Left kidney (tissue), 8 donors: ENCODE measurements at places on chromosomes 11 and 22. TPM values are rescaled to one million over a fixed set of nuclear protein-coding genes. Genes with fewer than 3 reads are reported as not detected.

GRCh38 chr11:120306519-120307242 lies 18.4 kb upstream of the TLCD5 start:
- no peak for DNase-seq

- no peak for DNase-seq
Observed at GRCh38 chr11:36394926-36395325, 98.8 kb downstream of the PRR5L start.

GRCh38 chr22:50209893-50210292 lies 9.1 kb downstream of the SELENOO start:
- DNase-seq = peak; percentile 45

DNA sequence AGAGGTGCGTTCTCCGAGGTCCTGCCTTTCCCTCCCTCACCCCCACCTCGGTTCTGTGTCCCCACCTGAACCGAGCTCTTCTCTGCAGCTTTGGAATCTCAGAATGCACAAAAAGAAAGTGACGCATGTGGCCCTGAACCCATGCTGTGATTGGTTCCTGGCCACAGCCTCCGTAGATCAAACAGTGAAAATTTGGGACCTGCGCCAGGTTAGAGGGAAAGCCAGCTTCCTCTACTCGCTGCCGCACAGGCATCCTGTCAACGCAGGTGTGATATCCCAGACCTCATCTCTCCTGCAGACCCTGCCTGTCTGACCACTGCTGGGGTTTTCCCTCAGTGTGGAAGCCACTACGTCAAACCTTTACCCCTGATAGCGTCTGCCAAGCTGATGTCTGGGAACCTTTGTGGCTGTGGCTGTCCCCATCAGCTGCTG lies 13.9 kb downstream of the ACP2 start:
- no peak for DNase-seq

- no peak for DNase-seq
Observed at GRCh38 chr22:20131597-20131858, at the start of gene ZDHHC8. TSS of gene ZDHHC8 (plus strand) at chr22:20131804. CDS start at chr22:20131948, 144 bp downstream.

DNA sequence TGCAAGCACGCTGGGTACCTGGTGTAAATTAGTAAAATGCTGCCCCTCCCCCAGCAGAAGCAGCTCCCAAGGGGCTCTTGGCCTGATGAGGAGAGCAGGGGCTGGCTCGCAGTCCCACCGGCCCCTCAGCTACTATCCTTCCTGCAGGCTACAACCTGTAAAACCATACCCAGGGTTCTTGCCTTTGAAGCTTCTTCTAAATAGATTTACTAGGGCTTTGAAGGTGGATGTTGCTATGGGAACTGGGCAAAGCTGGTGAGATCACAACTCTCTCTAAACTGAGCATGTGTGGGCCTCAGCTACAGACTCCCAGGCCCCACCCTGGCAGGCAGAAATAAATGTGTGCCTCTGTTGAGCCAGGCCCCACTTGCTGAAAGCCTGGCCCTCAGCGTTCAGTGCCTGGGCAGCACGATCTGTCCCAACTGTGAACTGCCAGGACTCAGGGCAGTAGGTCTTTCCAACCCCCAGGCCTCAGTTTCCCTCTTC lies 18.5 kb downstream of the CD5 start:
- DNase-seq = peak; percentile 47

DNA sequence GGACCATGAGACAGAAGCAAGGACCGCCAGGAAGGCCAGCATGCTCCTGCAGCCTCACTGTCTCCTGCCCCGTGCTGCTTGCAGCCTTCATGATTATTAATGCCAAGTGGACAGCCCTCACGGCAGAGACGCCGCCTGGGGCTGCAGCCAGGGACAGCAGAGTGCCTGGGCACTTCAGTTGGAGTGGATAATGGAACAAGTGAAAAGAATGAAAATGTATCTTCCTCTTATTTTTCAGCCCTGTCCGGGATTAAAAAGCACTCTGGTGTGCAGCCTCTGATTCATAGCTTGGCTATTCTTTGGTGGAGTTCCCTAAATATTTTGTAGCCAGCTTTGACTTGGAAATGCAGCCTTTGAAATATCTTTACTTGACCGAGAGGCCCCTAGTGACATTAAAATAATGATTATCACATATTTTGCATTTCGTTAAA lies 1404.2 kb downstream of the BRD1 start:
- no peak for DNase-seq

Gene SYT13
- 12.6 TPM for polyA plus RNA-seq

DNA sequence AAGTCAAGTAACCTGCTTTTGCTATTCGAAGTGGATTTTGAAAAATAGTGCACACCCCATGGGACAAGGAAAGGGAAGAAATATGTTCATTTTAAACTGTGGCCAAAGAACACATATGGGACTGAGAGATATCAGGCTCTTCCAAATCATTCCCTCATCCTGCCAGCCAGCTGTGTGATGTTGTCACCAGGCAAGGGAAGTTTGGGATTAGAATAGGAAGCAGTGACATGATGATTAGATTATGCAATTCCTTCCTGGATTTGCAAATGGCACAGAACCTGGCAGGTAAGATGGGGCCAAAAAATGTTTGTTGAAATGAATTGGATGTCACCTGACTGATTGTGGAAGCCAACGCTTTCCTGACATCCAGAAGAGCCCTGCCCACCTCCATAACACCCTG lies 4.9 kb upstream of the SCN3B start:
- no peak for DNase-seq

GRCh38 chr11:2466869-2467694 lies 22.3 kb downstream of the KCNQ1 start:
- DNase-seq = no peak

DNA sequence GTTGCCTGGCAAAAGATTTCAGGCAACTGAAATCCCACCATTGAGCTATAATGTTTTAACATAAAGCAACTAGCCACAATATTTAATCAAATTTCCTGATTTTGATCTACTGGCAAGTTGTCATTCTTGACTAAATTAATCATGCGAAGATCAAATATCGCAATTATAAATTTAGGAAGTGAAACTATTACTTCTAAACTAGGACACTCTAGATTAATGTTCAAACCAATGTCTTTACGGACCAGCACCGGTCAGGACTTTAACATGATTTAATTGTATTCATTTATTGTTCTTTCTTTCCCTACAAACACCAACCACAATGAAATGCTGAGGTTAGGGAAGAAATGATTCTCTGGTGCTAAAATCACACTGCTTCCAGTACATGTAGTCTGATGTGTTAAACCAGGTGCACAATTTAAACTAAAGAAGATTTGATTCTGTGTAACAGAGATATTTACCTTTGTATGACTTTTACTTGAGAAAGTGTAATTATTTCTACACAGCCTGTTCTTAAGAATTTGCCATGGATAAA lies 14.9 kb downstream of the GAS2 start:
- no peak for DNase-seq

Gene TEX54
- polyA plus RNA-seq = not detected

DNA sequence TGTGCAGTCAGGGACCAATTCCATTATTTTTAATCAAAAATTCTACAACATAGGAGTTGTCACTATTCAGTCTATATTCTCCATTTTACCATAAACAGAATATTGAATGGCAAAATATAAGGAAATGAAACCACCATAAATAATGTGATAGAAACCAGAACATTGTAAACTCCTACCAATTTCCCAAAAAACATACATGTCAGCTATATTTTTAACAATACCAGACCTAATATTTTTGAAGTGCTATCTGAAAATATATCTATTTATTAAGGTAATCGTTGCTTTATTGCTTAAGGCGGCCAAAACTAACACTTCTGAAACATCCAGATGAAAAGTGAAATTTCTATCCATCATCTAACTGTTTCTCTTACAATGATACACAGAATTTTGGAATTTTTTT lies 123.0 kb upstream of the C11orf58 start:
- no peak for DNase-seq

- no peak for DNase-seq
Observed at GRCh38 chr11:87901341-87901740, 273.9 kb downstream of the RAB38 start.

- DNase-seq = no peak
Observed at GRCh38 chr11:126698576-126698975, 302.0 kb downstream of the KIRREL3 start.

DNA sequence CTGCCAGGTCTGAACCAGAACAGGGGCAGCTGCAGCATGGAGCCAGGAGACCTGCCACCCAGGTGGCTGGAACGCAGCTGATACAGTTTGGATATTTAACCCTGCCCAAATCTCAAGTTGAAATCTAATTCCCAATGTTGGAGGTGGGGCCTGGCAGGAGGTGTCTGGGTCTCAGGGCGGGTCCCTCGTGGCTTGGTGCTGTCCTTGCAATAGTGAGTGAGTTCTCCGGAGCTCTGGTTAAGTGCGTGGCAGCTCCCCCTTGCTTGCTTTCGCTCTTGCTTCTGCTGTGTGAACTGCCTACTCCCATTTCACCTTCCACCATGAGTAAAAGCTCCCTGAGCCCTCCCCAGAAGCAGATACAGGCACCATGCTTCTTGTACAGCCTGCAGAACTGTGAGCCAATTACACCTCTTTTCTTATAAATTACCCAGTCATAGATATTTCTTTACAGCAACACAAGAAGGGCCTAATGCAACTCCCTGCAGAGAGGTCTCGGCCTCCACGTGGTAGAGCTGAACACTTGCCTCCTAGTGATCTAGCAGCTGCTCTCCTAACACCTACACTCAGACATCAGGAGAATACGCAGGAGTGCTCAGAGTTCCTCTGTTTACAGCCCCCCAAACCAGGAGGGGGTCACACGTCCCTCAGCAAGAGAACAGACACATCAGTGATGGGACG lies 203.7 kb downstream of the CTTN start:
- DNase-seq = no peak

DNA sequence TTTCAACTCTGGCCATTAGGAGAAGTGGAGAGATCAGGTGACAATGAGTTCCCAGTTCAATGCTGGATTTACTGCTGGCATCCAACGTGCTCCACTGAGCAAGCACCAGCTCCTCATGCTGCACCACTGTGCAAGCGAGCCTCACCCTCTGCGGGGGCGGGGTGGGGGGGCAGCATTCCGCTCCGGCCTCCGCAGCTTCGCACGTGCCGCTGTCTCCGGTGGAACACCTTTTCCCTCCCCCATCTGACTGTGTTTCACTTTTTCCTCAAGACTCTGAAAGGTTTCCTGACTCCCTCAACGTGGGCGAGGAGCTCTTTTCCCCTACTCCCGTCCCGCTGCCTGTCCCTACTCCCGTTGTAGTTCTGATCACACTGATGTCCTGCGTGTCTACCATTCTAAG lies 835 bp upstream of the RHOD start:
- DNase-seq = peak; percentile 68
